PC-3 (cell line): ENCODE measurements at places on chromosomes 1 and 21. TPM values are rescaled to one million over a fixed set of nuclear protein-coding genes. Genes with fewer than 3 reads are reported as not detected.

GBP4 gene
- 0.07 and 0.86 TPM in 2 replicates for total RNA-seq

GRCh38 chr1:3541936-3542335 is 69.4 kb downstream of the MEGF6 start:
- H3K4me1 ChIP-seq, result peaks cover 27% of the 10 kb centered on the region
- H3K36me3 ChIP-seq, result no peaks in the 10 kb centered on the region
- DNase-seq, result no peak
- peak overlapping the region; percentile 89 for H3K27ac ChIP-seq

- no peaks in the 10 kb centered on the region for H3K4me1 ChIP-seq
- H3K27me3 ChIP-seq, result no peaks in the 10 kb centered on the region
- H3K4me3 ChIP-seq, result no peak overlapping the region
- H3K27ac ChIP-seq, result no peak overlapping the region
- H3K36me3 ChIP-seq, result no peaks in the 10 kb centered on the region
Measured at GRCh38 chr1:88029142-88029541, 654.9 kb upstream of the PKN2 start.

GRCh38 chr1:166271151-166271538 is 104.3 kb upstream of the FAM78B start:
- no peak overlapping the region for H3K4me3 ChIP-seq
- DNase-seq, result no peak
- no peaks in the 10 kb centered on the region for H3K27me3 ChIP-seq
- H3K4me1 ChIP-seq, result no peaks in the 10 kb centered on the region

GRCh38 chr1:100415498-100415778 is 63.1 kb downstream of the CDC14A start:
- H3K36me3 ChIP-seq, result no peaks in the 10 kb centered on the region
- H3K4me3 ChIP-seq, result no peak overlapping the region
- H3K4me1 ChIP-seq, result peaks cover 16% of the 10 kb centered on the region
- H3K27ac ChIP-seq, result no peak overlapping the region
- DNase-seq, result peak; percentile 57

DNA sequence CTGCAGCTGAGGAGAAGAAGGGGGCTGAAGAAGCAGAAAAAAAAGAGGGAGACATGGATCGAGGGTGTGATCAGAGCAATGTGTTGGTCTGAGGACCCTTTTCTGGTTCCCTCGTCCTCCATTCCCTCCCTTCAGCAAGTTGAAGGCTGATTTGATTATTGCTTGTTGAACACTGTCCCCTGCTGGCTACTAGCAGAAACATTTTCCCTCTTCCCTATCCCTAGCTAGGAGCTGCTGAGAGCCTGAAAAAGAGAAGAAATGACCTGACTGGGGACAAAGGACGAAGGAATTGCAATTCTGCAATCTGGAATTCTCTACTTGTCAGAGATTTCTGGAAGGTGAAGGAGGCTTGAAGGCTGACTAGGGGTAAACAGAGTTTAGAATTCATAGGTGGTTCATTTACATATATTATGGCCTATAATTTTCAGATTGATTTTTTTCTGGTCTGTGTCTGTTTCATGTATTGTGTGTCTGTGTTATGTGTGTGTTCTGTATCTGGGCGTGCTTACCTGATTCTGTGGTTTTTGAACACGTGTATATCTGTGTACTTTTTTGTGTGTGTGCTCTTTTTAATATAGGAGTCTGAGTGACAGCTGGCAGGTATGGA is 9.8 kb downstream of the NHLH1 start:
- H3K4me1 ChIP-seq, result peaks cover 7% of the 10 kb centered on the region; the same call in 1 of the 2 replicates
- DNase-seq, result peak; percentile 78
- H3K36me3 ChIP-seq, result no peaks in the 10 kb centered on the region
- no peaks in the 10 kb centered on the region for H3K27me3 ChIP-seq
- H3K27ac ChIP-seq, result no peak overlapping the region

GRCh38 chr1:174703309-174703708 is 255.5 kb downstream of the GPR52 start:
- H3K36me3 ChIP-seq, result no peaks in the 10 kb centered on the region
- H3K27me3 ChIP-seq, result no peaks in the 10 kb centered on the region
- no peak overlapping the region for H3K27ac ChIP-seq
- H3K4me3 ChIP-seq, result no peak overlapping the region

GRCh38 chr1:154568157-154568815 is 708 bp downstream of the CHRNB2 start:
- no peak overlapping the region for H3K27ac ChIP-seq
- H3K4me1 ChIP-seq, result no peaks in the 10 kb centered on the region
- no peak overlapping the region for H3K4me3 ChIP-seq
- no peaks in the 10 kb centered on the region for H3K36me3 ChIP-seq
- peaks cover 26% of the 10 kb centered on the region for H3K27me3 ChIP-seq

GRCh38 chr1:70150444-70150843 is 54.9 kb downstream of the LRRC40 start:
- no peak overlapping the region for H3K27ac ChIP-seq
- H3K36me3 ChIP-seq, result no peaks in the 10 kb centered on the region
- H3K27me3 ChIP-seq, result no peaks in the 10 kb centered on the region

DNA sequence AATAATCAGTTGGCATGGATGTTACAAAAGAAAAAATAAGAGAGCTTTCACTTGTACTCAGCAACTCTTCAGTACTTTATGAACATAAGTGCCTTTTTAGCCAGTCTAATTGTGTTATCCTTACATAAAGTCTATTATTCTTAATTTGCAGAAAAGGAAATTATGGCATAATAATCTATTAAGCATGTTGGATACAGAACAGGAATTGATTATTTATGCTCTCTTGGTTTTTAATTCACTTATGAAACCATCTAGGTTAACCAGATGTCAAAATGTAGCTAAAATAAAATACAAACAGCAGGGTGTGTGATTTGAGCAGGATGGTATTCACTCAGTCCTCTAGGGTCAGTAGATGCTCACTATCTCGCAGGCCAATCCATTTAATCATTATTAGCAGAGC is 79.7 kb downstream of the PLPPR5 start:
- H3K27ac ChIP-seq, result peak overlapping the region; percentile 60
- no peaks in the 10 kb centered on the region for H3K36me3 ChIP-seq
- no peaks in the 10 kb centered on the region for H3K27me3 ChIP-seq
- peak; percentile 34 for DNase-seq
- H3K4me1 ChIP-seq, result peaks cover 48% of the 10 kb centered on the region
- no peak overlapping the region for H3K4me3 ChIP-seq

DNA sequence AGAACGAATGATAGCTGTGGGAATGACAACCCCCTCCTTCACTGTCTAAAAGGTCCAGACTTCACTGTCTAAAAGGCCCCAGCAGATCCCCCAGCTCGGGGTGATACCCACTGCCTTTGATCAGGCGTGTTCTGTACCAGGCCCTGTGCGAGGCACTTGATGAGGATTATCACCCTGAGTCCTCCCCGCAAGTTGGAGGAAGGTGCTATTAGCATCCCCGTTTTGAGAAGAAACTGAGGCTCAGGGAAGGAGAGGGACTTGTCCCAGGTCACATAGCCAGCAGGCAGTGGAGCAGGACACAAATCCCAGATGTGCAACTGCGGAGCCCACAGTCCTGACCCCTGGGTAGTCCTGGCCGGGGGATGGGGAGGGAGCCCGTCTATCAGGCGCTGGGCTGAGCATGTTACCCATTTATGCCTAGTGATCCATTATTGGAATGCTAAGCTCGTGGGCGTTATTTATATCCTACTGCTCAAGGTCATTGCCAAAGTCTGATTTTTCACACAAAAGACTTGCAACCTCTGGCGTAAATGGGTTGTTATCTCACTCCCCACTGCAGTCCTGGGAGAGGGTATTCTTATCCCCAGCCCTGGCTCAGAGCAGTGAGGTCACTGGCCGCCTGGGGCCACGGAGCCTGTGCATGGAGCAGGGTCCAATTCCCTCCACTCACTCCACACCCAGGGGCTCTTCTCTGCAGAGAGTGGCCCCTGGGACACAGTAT is 722.2 kb downstream of the MATN1 start:
- H3K27ac ChIP-seq, result no peak overlapping the region
- H3K36me3 ChIP-seq, result no peaks in the 10 kb centered on the region
- no peak overlapping the region for H3K4me3 ChIP-seq
- no peak for DNase-seq
- peaks cover 11% of the 10 kb centered on the region for H3K4me1 ChIP-seq

- peaks cover 46% of the 10 kb centered on the region for H3K4me1 ChIP-seq
- no peak overlapping the region for H3K4me3 ChIP-seq
- no peak overlapping the region for H3K27ac ChIP-seq
- H3K27me3 ChIP-seq, result no peaks in the 10 kb centered on the region
- peak; percentile 39 for DNase-seq
Measured at GRCh38 chr1:217027403-217028080, 304.3 kb upstream of the ESRRG start.

DNA sequence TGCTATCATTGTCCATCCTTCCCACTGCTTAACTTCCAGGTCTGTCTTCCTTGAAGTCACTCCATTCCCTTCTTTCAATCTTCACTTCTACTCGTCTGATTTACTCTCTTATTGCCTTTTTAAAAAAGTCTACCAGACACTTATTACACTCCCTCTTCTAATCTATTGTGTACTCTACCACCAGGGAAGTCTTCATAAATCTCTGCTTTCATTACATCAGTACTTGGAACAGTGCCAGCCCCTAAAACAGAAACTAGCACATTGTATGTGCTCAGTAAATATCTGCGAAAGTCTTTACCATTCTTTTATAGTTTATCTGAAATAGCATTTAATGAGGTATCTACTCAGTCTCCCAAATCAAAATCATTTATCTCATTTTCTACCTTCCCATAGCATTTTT is 236.4 kb downstream of the USH2A start:
- DNase-seq, result peak; percentile 40
- no peaks in the 10 kb centered on the region for H3K4me1 ChIP-seq
- no peak overlapping the region for H3K27ac ChIP-seq
- no peaks in the 10 kb centered on the region for H3K36me3 ChIP-seq
- H3K27me3 ChIP-seq, result peaks cover 36% of the 10 kb centered on the region; the same call in 1 of the 2 replicates

- H3K27me3 ChIP-seq, result no peaks in the 10 kb centered on the region
- no peaks in the 10 kb centered on the region for H3K4me1 ChIP-seq
- no peak for DNase-seq
- H3K36me3 ChIP-seq, result no peaks in the 10 kb centered on the region
Measured at GRCh38 chr1:68166348-68166747, 66.0 kb downstream of the WLS start.

DNA sequence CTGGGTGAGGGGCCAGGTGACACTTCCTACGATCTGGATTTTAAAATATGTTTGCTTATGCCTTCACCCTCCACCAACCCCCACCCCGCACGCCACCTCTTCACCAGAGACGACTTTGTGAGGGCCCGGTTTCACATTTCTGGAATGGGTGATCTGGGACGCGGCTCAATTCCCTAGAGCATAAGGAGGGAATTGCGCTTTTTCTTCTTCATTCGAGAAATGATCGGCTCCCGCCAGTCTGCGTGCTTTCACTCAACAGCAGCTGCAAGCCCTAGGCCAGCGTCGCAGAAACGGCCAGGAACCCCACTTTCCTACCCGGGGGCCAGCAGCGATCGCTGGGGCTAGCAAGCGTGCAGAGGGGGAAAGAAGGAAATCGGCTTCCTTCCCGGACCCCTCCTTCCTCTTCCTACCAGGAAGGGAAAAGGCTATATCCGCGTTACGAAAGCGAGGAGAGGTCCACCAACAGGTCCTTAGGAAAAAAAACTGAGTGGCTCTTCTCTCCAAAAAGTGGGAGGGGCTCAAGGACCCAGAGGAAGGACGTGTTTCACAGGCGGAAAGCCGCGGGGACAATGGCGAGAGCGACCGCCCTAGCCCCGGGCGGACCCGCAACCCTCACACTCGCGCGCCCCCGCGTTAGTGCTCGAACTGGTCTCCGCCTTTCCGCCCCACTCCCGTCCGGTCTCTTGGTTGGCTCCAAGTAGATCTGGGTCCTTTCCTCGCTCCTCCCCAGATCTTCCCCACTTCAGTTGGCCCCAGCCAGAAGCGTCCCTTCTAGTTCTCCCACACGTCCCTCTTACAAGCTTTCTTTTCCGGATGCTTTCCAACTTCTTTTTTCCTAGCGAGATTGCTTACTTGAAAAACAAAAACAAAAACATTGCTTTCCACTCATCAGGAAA is 1.1 kb upstream of the ADAMTS1 start:
- DNase-seq, result peak; percentile 69
- peaks cover 17% of the 10 kb centered on the region for H3K4me1 ChIP-seq
- no peaks in the 10 kb centered on the region for H3K27me3 ChIP-seq
- H3K27ac ChIP-seq, result peak overlapping the region; percentile 40

- H3K4me3 ChIP-seq, result no peak overlapping the region
- H3K4me1 ChIP-seq, result no peaks in the 10 kb centered on the region
- H3K27ac ChIP-seq, result no peak overlapping the region
Measured at GRCh38 chr1:33473900-33474299, 1.5 kb downstream of the ZSCAN20 start.
